Activated T-helper 1 cell treated with Interleukin-2 at 50 U/mL for 16 hours (primary cell): ENCODE measurements at places on chromosomes 2 and 18.

DNA sequence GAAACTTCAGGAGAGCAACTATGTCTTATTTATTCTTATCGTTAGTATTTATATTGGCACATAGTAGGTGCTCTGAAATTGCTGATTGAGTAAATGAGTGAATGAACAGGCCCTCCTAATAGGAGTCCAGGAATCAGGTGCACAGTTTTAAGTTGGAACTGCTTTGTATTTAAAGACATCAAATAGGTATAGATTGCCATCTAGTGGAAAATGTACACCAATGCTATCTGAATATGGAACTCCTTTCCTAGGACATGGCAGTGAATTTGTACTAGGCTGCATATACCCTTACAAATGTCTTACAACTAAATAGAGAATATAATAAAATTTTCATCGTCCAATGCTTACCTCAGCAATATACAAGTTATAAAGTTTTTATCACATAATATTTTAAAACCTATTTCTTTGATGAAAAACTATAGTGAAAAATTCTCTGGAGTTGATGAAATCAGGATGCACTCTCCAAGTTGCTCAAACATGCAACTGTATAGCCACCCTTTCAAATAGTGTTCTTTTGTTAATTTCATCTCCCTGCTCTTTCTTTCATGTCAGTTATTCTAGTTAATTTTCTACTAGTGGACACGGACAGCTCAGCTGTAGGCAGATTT is 318.9 kb upstream of the SYT4 start:
- DNase-seq, result no peak

- DNase-seq, result no peak
These were observed 35.8 kb downstream of the LOXHD1 start for GRCh38 chr18:46621111-46621766.

- DNase-seq, result no peak
These were observed 113.1 kb downstream of the SPP2 start for GRCh38 chr2:234163510-234164045.

DNA sequence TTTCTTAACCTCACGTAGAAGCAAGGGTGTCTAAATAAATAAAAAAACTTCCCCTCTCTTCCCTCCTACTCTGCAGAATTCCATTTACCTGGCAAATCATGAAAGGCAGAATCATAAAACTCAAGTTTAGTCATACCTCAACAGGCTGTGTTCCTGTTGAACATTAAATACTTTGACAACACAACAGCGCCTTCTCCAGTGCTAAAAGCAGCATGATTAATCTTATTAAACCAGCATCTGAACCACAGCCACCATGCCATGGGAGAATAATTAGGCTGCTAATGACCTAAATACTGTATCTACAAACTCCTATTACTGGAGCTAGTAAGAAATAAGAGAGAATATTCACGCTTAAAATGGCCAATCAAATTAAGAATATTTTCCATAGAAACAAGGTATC is 68.1 kb downstream of the CDH2 start:
- no peak for DNase-seq

GRCh38 chr2:236705295-236706105 is 135.9 kb downstream of the ACKR3 start:
- DNase-seq, result no peak

DNA sequence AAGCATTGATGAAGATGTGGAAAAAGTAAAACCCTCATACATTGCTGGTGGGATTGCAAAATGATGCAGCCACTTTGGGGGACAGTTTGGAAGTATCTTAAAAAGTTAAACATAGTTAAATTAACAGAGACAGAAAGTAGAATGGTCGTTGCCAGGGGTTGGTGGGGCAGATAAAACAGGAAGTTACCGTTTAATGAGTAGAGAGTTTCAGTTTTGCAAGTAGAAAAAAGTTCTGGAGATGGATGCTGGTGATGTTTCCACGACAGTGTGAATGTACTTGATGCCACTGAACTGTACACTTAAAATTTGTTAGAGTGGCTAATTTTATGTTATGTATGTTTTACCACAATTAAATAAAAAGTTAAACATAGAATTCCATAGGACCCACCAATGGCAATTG is 44.5 kb upstream of the EGR4 start:
- DNase-seq, result no peak

DNA sequence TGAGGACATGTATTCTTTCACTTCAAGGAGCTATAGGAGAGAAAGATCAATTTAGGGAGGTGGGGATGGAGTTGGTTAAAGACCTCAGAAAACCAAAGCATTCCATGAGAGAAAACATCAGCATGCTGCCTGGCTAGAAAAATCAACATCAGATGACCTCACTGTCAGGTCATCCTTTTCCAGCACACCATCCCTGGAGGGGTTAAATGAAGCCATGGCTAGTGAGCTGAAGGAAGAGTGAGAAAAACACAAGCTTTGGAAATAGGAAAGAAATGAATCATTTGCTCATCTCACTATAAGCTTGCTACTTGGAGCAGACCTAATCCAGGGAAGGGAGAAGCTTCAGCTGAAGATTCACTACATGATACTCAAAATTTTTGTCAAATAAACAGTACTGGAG is 109.5 kb upstream of the ITGB6 start:
- no peak for DNase-seq

- DNase-seq, result no peak
These were observed 1231.7 kb upstream of the ZEB2 start for GRCh38 chr2:145751629-145752028.

- DNase-seq, result no peak
These were observed 158.0 kb downstream of the NEDD4L start for GRCh38 chr18:58201733-58202730.

DNA sequence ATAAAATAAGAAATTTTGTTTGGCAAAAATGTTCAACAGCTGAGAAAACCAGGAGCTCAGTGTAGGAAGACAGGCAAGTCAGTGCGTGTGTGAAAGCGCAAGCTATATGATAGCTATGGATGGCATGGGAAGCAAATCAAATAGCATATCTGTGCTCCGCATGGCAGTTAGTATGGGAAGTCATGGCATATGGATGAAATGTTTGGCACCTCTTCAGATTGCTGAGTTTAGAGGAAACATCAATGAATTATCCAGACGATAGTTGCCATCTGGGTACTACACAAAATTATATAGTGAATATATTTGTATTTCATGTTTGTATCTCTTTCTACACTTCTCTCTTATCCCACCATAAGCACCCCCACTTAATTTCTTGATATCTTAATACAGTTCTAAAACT is 85.9 kb upstream of the TWSG1 start:
- DNase-seq, result no peak
